DMS 273 treated with DMSO at 0.1 percent for 48 hours (cell line): ENCODE measurements at places on chromosomes 16 and 17.

GRCh38 chr17:82791532-82791931, 39.7 kb downstream of the TBCD start:
- DNase-seq: no peak

DNA sequence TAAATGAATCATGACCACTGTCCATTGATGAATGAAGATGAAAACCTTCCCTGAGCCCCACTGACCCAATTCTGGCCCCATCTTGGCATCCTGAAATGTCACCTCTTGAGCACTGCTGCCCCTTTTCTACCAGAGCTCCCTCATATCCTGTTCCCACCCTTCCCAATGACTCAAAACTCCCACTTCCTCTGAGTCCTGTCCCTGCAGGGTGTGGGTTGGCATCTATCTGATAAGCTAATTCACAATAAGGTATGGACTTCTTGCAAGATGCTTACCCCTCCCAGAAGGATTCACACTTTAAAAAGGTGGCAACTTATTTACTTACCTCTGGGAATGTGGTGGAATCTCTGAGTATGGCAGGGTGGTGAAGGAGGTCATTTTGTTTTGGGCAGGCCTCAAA, 13.3 kb upstream of the CSNK2A2 start:
- DNase-seq: no peak

DNA sequence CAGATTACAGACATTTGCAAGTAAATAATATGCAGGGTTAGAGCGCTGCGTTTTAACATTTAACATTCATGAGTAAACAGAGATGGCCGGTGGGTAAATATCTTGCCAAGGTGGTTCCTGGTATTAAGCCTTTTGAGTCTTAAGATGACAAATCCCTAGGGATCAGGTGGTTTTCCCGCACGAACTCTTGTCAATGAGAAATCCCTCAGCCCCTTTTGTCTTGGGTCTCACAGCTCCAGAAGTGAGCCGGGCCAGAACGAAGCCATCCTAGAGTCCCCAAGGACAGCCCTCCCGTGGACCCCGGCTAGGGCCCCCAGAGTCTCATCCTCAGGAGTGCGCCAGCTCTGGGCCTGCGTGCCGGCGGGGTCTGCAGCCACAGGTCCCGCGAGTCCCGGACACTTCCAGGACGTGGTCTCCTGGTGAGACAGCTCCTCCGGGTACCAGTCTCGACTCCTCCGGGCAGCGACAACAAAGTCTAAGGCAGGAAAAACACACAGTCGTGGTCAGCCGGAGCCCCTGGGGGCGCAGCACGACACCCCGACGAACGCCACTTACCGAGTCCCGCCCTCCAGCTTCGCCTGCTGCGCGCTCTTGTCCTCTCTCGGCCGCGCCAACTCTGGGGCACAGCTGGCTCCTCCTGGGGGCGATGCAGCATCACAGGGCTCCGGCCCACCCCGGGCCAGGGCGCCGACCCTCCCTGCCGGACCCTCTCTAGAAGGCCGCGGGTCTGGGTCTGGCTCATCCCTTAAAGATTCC, 13.3 kb downstream of the MIS12 start:
- no peak for DNase-seq

DNA sequence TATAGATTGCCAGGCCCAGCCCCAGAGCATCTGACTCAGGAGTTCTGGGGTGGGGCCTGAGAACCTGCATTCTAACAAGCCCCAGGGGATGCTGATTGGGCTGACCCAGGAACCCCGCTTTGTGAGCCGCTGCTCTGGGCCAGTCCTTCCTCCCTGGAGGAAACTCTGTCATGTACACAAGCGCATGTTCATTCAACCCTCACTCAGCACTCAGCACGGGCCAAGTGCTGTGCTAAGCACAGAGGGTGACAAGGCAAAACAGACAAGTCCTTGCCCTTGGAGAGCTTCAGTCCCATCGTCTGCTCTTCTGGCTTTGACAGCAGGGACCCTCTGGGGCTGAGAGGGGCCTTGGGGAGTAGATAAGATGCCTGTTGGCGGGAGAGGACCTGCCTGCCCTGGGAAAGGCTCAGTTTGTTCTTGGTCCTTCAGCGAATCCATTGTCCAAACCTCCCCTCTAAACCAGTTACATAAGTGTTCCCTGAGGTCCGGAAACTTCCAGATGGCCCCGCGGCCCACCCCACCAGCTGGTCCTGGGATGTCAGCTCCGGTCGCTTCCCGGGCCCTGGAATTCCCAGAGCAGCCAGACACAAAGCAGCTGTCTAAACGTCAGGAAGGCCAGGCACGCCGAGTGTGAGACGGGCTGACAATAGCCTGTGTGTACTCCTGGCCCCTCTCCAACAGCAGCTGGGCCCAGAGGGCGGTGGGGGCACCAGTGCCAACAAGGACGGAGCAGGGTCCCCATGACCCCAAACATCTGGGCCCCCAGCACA, 88.8 kb downstream of the ZDHHC7 start:
- DNase-seq: no peak

- DNase-seq: peak; percentile 84
Measured at GRCh38 chr17:76378548-76379274, 5.7 kb upstream of the SPHK1 start.

DNA sequence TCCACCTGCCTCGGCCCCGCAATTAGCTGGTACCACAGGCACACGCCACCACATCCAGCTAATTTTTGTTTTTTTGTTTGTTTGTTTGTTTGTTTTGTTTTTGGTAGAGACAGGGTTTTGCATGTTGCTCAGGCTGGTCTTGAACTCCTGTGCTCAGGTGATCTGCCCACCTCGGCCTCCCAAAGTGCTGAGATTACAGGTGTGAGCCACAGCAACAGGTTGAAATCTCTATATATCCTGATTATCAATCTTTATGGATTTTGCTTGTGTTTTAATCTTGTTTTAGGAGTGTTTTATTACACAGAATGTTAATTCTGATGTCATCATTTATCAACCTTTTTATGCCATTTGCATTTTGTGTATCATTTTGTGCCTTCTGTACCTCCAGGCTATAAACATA, 48.2 kb downstream of the RAB11FIP4 start:
- no peak for DNase-seq

- no peak for DNase-seq
Measured at GRCh38 chr17:79834565-79835469, 4.4 kb downstream of the CBX4 start.

- DNase-seq: no peak
Measured at GRCh38 chr16:31298958-31299357, 39.2 kb downstream of the ITGAM start.
